Stomach (tissue), 19 donors: ENCODE measurements at places on chromosomes 7 and 10. TPM values are rescaled to one million over a fixed set of nuclear protein-coding genes. Genes with fewer than 3 reads are reported as not detected.

Gene PTPRN2
- 10.8 TPM for polyA plus RNA-seq

DNA sequence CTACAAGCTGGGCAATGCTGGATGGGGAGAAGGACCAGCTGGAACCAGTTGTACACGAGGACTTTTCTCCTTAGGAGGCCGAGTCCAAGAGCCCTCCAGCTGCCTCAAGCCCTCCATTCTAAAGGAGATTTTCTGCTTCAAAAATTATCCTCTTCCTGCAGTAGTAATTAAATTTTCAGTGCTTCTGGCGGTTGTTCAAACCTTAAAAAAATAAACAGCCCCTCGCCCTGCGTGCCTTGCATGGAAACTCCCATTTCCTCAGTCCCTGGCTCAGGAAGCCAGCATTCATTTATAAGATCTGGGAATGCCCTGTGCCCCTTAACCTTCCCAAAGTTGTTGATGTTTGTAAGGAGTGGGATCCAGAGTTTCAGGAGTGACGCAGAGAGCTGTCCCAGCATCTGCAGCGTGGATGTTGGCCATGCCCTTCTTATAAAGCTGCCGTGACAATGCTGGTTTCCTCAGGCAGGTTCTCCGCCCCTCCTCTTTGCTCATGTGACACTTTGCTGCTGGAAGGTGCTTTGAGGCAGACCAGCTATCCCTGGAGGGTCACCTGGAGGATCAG lies 24.0 kb upstream of the ACTR3B start:
- peak; percentile 48 for DNase-seq

GRCh38 chr7:595621-596010 lies 76.0 kb upstream of the PDGFA start:
- no peak for DNase-seq

- DNase-seq = no peak
These were observed 6.3 kb downstream of the LIPJ start for GRCh38 chr10:88592906-88593305.

GRCh38 chr10:85795460-85795859 lies 571.1 kb downstream of the GRID1 start:
- DNase-seq = no peak

DNA sequence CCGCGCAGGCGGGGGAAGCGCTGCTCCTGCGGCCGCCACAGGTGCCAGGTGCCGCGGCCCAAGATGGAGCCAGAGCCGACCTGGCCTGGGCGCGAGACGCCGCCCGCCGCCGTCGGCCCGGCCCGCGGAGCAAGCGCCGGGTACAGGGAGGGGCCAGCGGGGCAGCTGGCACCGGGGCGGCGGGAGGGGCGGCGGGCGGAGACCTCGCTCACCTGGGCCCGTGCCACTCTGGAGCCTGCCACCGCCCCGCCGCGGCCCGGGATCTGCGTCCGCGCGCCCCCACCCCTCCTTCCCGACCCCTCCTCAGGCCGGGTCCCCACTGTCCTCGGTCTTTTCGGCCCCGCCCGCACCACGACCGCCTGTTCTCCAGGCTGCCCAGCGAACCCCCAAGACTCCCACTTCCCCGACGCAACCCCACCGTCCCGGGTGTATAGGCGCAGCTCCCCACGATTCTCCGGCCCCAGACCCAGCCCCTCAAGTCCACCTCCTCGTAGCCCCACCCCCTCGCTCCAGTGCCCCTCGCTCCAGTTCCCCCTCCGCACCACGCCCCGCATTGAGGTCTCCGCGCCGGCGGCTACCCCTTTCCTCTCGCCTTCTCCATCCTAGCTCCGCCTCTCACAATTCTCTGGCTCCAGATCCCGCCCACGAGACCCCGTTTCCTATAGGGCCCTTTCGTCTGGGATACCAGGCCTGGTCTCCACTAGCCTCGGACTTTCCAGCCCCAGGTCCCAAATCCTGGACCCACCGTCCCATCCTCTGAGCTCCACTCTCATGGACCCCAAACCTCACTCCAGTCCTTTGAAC lies at the start of gene GPRIN2:
Gene GPRIN2, minus strand, starts transcription at position 144 of the 804 bp plus-strand sequence. CDS start 5,922 bp downstream, outside the sequence.
- DNase-seq = peak; percentile 83
